ENCODE measurements at places on chromosomes 12 and 14. TPM values are rescaled to one million over a fixed set of nuclear protein-coding genes. Genes with fewer than 3 reads are reported as not detected.

DNA sequence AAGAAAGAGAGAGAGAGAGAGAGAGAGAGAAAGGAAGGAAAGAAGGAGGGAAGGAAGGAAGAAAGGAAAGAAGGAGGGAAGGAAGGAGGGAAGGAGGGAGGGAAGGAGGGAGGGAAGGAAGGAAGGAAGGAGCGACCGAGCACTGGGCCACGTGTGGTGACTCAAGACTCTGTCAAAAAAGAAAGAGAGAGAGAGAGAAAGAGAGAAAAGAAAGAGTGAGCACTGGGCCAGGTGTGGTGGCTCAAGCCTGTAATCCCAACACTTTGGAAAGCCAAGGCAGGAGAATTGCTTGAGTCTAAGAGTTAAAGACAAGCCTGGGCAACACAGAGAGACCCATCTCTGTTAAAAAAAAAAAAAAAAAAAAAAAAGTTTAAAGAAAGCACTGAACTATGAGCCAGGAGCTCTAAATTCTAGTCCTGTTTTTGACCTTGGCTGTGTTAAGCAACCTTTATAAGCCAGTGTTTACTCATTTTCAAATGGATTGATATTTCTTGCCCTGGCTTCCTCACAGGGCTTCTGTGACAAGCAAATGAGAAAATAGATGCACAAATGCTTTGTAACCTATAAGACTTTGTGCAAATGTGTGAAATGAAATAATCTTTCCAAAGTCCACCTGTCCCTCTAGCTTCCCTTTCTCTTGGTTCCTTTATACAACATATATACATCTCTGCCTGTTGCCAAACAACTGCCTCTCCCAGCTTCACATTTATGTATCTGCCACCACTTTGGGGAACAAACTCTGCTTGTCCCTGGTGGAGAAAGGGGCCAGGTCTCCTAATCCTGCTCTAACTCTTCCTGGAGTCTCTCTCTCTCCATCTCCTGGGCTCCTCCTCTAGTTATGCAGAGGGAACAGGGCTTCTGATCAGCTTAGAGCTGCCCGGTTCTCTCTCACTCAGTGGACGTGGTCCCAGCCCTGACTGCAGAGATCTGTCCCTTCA, 16.1 kb upstream of the PLEKHG6 start:
- DNase-seq: no peak

DNA sequence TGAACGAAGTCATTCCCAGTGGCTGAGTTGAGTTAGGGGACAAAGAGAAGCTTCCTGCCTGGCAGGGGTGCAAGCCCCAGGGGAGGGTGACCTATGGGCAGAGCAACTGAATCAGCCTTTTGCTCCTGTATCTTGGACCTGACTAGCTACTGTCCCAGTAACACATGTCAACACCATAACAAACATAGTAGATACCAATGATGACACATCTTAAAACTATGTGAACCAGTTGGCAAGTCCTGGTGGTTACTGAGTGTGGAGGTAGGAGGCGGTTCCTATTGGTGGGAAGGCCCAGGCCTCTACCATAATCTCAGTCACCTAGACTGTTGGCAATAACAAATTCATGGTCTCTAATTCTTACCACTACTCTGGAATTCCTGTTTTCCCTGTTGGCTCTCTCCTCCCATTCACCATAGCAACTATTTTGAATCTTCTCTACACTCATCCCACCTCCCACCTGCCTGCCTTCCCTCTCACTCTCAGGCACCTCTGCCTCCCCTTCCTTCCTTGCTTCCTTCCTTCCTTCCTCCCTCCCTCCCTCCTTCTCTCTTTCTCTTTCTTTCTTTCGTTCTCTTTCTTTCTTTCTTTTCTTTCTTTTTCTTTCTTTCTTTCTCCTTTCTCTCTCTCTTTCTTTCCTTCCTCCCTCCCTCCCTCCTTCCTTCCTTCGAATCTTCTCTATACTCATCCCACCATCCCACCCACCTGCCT, 8.1 kb upstream of the P2RX7 start:
- no peak for DNase-seq

DNA sequence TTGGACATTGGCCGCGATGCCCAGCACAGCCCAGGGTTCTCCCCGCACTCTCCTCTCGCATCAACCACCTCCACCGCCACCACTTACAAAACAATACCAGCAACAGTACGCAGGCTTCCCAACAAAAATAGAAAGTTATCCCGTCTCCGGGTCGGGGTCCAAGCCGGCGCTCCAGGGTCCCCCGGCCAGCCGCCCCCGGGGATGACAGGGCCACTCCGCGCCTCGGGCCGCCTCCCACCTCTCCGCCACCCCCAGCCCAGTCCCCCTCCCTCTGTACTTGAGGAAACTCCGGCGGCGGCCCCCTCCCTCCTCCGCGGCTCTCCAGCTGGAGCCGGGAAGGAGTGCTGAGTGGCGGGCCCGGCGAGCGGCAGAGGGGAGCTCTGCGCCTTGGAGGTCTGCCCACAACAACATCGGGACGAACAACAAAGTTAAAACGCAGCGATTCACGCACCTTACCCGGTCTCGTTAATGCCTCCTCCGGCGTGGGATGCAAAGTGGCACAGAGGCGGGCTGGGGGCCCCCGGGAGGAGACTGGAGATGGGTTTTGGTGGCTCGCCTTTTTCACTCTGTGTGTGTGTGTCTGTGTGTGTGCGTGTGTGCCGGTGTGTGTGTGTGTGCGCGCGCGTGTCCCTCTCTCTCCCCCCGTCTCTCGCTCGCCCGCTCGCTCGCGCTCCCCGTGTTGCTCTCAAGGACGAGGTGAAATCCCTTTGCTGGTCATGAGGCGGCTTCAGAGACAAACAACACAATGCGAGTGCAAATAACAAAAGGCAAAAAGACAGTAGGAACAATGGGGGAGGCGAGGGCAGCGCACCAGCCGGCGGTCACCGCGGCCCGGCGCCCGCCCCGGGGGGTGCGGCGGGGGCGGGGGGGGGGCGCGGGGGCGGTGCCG, 386.8 kb downstream of the BCAT1 start:
- DNase-seq: peak; percentile 84

DNA sequence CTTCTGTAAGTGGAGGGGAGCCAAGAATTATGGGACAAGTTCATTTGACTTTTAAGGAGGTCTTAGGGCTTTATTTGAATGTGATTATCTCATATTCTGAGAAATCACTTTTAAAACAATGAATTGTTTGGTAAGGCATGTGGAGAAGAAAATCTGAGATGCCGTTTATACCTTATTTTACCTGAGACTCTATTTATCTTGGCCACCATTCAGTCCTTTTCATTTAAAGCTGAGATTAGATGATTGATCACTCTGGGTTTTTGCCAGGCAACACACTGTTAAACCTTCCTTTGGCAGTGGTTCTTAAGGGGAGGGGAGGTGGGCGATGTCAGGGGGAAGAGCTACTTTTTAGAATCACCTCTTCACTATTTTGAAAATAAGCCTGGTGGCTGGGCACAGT, 11.4 kb downstream of the CAND1 start:
- DNase-seq: no peak

GRCh38 chr12:112191840-112192321, 66.5 kb downstream of the TRAFD1 start:
- DNase-seq: no peak

DNA sequence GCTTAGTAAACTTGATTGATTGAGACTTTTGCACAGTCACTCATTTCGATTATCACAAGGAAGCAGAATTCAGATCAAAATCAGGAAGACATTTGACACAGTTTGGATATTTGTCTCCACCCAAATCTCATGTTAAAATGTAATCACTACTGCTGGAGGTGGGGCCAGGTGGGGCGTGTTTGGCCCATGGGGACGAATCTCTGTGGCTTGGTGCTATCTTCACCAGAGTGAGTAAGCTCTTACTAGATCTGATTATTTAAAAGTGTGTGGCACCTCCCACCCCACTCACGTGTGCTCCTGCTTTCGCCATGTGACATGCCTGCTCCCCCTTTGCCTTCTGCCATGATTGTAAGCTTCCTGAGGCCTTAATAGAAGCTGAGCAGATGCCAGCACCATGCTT, 291.4 kb downstream of the PCNX1 start:
- DNase-seq: no peak

DNA sequence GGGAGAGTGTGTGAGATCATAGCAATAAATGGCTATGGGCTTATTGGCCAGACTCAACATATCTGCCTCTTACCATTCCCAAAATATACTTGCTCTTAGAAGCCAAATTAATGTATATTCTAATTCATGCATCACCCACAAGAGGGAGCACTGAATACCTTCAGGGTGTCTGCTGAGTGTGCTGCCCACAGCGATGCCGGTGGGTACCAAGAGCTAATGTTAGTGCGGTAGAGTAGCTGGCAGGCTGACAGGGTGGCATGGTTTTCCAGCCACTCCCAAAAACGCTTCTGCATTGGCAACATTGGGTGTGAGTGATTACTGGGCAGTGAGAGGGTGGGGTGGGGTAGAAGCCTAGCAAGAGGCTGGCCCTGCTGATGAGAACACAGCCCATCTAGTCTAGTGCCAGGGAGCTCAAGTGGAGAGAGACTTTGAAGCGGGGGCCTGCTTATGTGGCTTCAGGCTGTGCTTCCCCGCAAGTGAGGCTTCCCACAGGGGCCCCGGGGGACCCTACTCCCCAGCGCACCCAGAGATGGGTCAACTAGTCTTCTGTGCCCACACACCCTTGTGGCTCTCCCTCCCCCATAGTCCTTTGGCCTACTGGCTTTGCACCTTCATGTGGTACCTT, 9.2 kb upstream of the PLEKHD1 start:
- no peak for DNase-seq

GRCh38 chr14:81246461-81247270, 25.9 kb upstream of the GTF2A1 start:
- no peak for DNase-seq

GRCh38 chr14:89378119-89378518, 38.9 kb downstream of the FOXN3 start:
- no peak for DNase-seq

GRCh38 chr12:76346798-76347420, 1.3 kb downstream of the BBS10 start:
- DNase-seq: no peak

ANO4 gene
- total RNA-seq: 1.4 TPM

CLEC9A gene
- not detected for total RNA-seq

GALNT6 gene
- 2.5 TPM for total RNA-seq

Data from sigmoid colon (tissue), 7 donors.